ENCODE measurements at places on chromosomes 7 and 10. TPM values are rescaled to one million over a fixed set of nuclear protein-coding genes. Genes with fewer than 3 reads are reported as not detected.

DNA sequence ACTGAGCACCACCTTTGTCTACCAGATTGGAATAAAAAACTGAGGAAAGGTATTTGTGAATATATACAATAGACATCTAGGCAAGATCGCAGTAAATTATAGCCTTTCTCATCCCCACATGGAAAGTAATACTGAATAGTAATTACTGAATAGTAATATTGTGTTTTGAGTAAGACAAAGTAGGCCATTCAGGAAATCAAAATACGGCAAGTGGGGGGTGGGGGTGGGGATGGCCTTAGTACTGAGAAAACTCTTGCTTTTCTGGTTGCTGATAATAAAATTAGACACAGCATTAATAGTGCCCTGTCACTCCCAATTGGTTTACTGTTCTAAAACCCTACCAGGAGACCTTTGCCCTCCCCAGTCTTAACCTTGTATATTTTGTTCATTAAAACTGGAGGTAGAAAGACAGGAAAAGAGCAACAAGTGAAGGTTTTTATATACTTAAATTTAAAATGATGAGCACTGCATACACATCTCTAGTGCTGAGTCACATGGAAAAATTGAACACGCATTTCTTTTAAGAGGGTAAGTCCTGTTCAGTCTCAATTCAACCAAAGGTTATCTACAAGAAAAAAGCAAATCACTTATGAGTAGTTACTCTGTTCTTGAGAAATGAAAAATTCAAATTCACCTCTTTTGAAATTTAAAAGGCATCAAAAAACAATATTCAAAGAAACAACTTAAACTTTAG lies 65.6 kb downstream of the IGF2BP3 start:
- DNase-seq: peak; percentile 17

GRCh38 chr10:85916286-85916685 lies 450.3 kb downstream of the GRID1 start:
- DNase-seq: no peak

DNA sequence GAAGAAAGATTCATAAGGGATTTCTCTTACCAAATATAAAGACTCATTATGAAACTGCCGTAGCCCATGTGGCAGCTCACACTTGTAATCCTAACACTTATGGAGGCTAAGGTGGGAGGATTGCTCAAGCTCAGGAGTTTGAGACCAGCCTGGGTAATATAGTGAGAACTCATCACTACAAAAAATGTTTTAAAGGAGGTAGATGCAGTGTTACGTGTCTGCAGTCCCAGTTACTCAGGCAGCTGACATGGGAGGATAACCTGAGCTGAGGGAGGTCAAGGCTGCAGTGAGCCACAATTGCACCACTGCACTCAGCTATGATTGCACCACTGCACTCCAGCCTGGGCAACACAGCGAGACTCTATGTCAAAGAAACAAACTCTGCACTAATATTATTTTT lies 18.1 kb upstream of the DNA2 start:
- DNase-seq: no peak

GRCh38 chr7:35748371-35748770 lies 52.5 kb upstream of the SEPTIN7 start:
- DNase-seq: peak; percentile 14

DNA sequence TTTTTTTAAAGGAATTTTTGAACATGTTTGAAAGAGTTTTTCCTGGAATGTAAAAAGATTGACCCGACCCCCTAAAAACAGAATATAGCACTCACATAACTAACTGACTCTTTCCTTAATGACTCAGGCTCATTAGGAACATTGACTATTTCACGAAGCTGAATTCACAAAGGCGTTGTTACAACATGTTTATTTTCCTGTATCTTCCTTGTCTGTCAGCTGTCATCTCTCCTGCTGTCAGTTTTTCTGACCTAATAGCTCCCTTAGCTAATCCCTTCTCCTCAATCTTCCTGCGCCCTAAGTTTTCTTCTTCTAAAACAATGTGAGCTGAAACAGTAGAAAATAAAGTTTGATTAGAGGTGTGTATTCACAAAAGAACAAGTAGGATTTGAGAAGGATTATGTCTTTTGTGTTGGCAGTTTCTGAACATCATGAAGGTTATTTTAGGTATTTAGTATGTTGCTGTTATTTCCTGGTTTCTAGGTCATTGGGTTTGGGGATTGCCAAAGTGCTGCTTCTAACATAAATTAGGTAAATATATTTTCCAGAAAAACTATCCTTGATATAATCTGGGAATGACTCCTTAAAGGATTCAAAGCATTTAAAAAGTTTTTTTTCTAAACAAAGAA lies 4.6 kb upstream of the MDFIC start:
- no peak for DNase-seq

- DNase-seq: no peak
These were observed 20.0 kb downstream of the PODXL start for GRCh38 chr7:131536361-131536849.

GRCh38 chr10:52631146-52631545 lies 141.4 kb downstream of the MBL2 start:
- no peak for DNase-seq

GRCh38 chr10:132937861-132938260 lies 4.5 kb downstream of the CFAP46 start:
- no peak for DNase-seq

DNA sequence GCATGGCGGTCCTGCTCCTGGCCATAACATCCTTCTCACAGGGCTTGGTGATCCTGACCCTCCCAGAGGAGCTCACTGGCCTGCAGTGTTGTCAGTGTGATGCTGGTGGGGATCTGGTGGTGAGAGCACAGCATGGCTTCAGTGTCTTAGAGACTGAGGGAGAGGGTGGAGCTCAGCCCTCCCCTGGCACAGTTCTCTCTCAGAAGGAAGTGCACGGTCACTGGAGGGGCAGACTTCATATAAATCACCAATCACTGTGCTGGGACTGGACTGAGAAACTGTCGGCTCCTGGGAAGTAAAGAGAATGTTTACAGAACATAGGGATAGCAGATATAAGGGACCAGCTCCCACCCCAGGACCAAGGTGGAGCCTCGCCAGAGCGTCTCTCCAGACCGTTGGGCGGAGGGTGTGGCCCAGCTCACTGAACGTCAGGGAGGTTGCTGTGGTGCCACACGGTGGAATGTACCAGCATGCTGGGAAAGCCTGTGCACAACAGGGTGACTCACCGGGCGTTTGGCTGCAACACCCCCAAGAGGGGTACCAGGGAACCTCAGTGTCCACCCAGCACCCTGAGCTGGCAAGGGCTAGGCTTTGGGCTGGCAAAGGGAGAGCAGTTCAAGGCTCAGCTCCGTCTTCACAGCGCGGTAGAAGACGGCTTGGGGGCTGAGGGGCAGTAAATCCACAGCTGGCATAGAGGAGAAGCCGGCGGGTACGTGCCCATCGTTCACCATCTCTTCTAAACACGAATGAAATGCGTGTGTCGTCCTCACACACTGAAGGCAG lies 8.8 kb upstream of the GET4 start:
- peak; percentile 33 for DNase-seq

DNA sequence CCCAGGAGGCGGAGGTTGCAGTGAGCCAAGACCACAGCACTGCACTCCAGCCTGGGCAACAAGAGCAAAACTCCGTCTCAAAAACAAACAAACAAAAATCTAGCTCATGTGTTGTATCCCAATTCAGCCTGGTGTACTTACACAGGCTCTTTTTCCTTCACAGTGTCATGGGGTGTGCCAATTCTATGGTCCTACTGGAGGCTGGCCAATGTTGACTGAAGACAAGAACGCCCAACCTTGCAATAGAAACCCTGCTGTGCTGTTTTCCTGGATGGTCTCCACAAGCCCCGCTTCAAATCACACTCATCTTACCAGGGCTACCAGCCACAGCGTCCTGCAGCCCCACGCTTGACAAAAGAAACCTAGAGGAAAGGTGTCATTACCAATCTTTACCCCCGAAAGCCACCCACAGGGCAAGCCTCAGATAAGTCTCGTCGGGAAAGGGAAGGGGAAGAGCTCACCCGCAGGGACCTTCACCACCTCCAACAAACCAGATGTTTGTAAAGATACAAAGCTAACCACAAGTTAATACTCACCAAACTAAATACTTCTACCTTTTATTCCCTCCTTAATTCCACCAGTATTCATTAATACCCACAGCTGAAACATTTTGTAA lies 64.8 kb downstream of the TNS3 start:
- DNase-seq: no peak

DNA sequence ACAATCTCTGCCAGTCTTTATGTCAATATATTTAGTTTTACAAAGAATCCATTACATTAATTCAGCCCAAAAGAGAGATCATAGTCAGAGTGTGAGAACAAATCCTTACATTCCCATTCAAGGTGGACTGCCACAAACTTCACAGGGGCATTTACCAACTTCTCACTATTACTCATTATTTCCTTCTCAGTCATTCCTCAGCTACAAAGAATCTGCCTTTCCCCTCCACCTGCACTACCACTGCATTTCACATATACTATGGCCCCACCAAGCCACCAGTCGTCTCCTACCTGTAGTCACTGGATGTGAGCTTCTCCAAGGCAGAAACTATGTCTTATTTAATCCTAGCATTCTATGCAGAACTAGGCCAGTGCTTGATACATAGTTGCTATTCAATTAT lies 94.3 kb downstream of the USP6NL start:
- DNase-seq: no peak

DNA sequence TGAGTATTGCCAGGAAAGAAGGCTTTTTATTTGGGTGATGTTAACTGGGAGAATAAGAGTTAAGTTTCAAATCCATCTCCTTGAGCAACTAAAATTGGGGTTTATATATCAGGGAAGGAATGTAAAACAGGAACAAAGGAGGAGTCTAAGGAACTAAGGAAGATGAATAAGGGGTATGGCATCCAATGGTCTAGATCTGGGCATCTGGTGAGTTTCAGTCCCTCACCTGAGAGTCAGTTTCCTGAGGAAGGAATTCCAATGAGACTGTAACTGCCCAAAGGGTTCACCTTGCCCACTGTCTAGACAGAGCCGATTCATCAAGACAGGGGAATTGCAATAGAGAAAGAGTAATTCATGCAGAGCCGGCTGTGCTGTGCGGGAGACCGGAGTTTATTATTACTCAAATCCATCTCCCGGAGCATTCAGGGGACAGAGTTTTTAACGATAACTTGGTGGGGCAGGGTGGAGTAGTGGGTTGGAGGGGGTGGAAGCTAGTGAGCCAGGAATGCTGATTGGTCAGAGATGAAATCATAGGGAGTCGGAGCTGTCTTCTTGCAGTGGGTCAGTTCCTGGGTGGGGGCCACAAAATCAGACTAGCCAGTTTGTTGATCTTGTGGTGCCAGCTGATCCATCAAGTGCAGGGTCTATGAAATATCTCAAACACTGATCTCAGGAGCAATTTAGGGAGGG lies 188.3 kb upstream of the STK17A start:
- peak; percentile 79 for DNase-seq

GRCh38 chr7:4631380-4632179 lies 50.5 kb upstream of the FOXK1 start:
- DNase-seq: peak; percentile 83

DNA sequence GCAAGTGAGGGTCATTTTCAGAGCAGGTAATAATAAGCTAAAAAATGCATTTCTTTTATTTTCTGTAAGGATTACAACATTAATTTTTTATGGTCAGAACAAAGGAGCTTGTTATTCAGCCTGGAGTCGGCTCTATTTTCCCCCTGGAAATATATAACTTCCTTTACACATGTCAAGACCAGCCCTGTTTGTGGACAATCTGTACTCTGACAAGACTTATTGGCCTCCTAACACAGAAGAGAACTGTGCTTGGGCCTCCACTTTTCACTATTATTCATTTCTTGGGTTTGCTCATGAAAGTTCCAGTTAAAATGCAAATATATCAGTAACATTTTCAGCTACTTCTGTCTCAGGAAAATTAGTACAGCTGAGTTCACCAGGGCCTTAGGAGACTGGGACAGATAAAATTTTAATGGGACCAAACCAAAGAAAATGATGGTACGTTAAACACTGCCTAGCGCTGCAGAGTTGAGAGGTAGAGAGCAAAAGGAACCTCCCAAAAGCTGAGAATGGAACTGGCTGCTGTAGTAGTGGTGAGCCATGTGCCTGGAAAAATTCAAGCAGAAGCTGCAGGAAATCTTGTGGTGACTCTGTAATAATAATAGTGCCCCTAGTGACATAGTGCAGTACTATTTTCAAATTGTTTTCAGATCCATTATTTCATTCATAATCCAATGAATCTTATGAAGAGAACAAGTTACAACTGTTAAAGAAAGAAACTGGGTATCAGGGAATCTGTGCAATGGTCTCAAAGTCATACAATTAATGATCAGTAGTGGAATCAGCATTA lies 227.2 kb upstream of the KIAA1217 start:
- no peak for DNase-seq

DNA sequence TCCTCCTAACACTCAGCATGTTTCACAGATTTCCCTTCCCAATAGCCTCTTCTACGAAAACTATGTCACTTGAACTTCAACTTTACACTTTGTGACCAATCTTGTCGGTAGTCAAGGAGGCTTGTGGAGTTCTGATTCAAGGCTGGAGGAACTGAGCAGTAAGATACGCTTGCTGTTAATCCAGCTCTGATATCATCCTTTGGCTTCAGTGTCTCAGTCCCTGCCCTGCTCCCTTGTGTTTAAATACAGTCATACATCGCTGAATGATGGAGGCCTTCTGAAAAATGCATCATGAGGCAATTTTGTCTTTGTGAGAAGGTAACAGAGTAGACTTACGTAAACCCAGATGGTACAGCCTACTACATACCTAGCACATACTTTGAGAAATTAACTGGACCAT lies 173.6 kb downstream of the RNF133 start:
- no peak for DNase-seq

DNA sequence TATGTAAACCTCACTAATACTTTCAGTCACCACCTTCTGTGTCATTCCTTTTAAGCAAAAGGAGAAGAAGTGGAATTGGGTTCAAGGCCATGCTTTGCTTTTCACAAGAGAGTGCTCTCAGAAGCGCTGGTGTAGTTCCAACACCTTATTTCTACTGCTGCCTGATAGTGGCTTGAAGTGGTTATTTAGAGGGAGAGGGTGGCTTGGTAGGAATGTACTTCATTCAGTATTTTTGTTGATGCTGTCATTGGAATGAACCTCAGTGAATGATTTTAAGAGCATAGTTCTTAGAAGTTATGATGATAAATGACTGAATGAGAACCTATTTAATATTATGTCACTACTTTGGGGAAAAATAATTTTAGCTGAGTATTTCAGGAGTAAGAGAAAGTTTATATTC lies 396.7 kb downstream of the EXOC4 start:
- peak; percentile 63 for DNase-seq

- no peak for DNase-seq
These were observed 108.7 kb downstream of the NEURL1 start for GRCh38 chr10:103602028-103602851.

DNA sequence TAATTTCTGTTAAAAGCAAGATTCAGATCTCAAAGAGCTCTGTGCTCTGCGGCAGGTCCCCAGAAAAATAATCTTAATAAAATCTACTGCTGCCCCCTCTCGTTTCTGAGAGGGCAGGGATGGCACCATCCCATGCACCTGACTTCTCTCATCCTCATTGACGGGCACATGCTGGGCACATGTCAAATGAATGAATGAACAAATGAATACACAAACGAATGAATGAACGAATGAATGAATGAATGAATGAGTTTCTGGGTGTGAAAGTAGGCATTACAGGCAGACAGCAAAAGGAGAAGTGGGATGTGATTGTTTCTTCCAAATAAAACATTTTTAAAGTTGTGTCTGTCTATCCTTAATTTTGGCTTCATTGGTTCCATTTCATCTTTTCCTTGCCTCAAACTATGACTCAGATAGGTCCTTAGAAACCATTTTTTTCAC lies 398.1 kb upstream of the PRKCQ start:
- no peak for DNase-seq

NYAP1 gene
- total RNA-seq: 2.6 TPM

ZNF398 gene
- 14.6 TPM for total RNA-seq

TMEM139 gene
- total RNA-seq: not detected

ABCC2 gene
- total RNA-seq: 0.31 TPM

NCAPG2 gene
- total RNA-seq: 8.7 TPM

ABCB4 gene
- total RNA-seq: 0.36 TPM

DYNC1I1 gene
- 3.2 TPM for total RNA-seq

AS3MT gene
- total RNA-seq: 0.34 TPM

GFRA1 gene
- total RNA-seq: 24.2 TPM

Measured in astrocyte (in vitro differentiated cells and primary cell).